ENCODE measurements at places on chromosomes 3 and 15.

DNA sequence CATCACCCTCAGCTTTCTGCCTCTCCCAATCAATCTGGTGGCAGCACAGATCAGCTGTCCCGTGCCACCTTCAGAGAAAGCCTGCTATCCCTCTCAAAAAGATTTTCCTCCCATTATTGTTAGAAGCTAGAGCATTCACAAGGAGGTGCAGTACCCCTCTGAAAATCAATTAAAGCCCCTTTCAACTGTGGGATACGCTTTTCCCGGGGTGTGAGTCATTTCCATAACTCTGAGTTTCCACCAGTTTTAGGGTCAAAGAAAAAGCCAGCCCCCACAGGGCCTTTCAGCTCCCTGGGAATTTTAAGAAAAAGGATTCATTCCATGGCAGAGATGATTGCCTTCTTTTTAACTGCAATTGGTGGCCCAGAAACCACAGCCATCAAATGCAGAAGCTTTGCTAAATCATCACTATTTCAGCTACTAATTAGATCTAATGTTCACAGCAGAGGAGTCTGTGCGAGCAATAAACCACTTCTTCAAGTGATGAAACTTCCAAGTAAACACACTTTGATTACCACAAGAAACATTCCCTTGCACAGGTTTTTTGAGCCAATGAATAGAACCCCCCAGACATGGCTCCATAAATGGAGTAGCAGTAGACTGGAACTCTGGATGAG is 270.0 kb upstream of the TPRG1 start:
- DNase-seq, result no peak

GRCh38 chr3:146160321-146160963 is 542 bp downstream of the PLOD2 start:
- no peak for DNase-seq

DNA sequence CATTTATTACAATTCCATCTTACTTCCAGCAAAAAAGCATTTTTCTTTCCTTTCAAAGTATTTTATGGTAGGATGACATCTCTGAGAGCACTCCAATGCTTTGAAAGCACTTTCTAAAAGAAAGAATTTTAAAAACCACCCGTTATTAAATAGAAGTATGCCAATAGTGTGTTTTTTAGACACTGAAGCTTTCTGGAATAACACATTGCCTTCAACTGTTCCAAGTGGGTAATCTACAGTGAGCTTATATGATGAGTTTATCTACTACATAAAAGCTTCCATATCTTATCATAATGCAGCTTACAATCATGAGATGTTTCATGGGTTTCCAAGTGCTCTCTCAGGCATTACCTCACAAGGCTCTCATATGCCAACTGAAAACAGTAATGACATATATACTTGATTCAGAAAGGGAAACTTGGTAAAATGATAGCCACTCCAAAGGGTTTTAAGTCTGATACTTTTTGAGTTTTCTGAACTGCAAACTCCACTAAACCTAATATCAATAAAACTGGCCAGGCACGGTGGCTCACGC is 14.1 kb downstream of the CMTM6 start:
- DNase-seq, result no peak

GRCh38 chr3:115974940-115975339 is 351.6 kb downstream of the GAP43 start:
- no peak for DNase-seq

DNA sequence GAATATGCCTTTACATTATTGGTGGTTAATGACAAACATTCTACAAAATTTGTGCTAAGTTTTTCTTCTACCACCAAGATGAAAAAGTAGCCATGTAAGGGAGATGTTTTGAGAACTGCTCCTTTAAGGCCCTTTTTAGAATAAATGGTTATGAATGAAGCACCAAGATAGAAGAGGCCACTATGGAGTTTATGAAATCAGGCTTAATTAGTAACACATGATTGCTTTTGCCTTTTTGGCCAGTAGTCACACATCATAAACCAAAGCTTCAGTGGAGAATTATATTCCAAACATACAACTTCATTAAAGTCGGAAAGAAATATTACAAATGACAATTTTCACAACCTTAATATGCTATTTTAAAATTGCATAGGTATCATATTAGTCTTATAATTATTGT is 331.7 kb downstream of the RBMS3 start:
- DNase-seq, result no peak

DNA sequence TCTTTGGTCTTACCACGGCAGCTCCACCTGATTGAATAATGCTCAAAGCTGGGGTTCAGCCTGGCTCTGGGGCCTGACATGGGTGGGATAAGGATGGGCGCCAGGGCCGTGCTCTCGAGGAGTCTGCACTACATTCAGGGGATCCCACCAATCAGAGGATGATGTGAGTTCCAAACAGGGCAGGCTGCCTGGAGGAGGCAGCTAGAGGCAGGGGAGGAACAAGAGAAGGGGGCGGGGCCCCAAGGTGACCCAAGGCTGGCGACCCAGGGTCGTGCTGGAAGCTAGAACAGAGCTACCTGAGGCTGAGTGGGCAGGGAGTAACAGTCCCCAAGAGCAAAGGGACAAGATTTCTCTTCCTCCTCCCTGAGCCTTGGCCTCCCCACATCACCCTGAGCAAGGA is 56.1 kb downstream of the PCSK6 start:
- DNase-seq, result no peak

DNA sequence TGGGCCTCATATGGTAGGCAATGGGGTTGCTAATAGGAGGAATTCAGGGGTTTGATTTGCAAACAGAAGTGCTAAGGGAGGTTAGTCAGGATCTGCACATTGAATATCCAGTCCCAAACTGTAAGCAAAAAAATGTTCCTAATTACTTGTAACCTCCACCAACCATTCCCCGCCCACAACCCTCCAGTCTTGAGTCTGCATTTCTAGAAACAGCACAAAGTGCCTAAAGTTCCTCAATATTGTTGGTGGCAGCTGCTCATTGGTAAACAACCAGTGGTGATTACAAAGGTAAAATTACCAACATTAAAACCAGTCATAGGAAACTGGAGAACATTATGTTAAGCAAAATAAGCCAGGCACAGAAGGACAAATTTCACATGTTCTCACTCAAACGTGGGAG is 18.9 kb downstream of the HDC start:
- DNase-seq, result no peak
